ENCODE measurements at places on chromosomes 11 and 22.
A peak's percentile ranks its signal among the peaks of the same experiment; 100 is the strongest.

- no peak for DNase-seq
Observed at GRCh38 chr11:94826415-94826814, 58.3 kb downstream of the AMOTL1 start.

- DNase-seq: no peak
Observed at GRCh38 chr22:29323641-29324040, 8.1 kb upstream of the RASL10A start.

DNA sequence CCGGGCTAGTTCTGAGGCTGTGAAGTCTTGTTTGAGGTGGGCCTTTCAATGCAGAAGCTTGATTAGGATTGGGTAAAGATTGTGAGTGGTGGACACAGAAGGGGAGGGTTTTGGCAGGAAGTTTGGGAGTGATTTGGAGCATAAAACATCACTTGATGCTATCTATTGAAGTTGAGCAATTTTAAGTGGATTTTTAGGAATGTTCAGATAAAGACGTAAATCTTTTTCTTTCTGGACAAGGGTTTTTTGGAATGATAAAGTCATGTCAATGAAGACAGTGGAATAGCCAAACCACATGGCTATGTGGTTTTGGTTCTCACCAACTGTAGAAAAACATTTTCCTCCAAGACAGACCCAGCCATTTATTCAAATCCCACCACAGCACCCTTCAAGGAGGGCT, 111.2 kb upstream of the SNX19 start:
- DNase-seq: peak; percentile 40

DNA sequence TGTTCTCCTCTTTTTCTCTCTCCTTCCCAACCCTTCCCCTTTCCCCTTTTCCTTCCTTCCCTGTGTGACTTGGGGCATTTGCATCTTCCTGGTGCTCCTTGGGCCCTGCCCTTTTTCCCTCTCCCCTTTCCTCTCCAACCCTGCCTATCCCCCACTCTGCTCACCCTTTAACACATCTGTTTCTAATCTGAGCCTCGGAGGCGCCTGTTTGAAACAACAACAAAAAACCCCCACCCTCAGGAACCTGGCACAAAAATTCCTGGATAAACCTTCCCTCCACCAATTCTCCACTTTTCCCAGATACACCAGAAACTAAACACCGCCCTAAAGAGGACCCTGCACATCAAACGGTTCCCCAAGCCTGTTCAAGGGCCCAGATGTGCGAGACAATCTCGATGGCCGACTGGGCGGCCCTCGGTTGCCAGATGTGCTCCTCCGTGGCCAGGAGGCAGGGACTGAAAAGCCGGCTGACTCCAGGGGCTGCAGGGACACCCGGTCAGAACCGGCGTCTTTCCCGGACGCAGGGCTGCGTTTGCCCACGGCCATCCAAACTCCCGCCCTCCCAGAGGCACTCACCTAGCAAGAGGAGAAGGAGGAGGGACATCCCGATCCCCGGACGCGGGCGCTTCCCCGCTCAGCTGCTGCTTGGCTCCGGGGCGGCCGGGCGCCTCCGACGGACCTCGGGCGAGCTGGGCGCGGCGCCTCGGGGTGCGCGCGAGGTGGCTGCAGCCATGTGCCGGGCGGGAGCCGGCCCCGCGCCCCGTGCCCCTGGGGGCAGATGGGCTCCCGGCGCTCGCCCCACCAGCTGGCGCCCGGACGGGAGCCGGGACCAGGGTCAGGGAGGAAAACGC, 486 bp downstream of the CLMP start:
- DNase-seq: peak; percentile 78

GRCh38 chr22:32545801-32546200, 71.2 kb downstream of the FBXO7 start:
- no peak for DNase-seq

DNA sequence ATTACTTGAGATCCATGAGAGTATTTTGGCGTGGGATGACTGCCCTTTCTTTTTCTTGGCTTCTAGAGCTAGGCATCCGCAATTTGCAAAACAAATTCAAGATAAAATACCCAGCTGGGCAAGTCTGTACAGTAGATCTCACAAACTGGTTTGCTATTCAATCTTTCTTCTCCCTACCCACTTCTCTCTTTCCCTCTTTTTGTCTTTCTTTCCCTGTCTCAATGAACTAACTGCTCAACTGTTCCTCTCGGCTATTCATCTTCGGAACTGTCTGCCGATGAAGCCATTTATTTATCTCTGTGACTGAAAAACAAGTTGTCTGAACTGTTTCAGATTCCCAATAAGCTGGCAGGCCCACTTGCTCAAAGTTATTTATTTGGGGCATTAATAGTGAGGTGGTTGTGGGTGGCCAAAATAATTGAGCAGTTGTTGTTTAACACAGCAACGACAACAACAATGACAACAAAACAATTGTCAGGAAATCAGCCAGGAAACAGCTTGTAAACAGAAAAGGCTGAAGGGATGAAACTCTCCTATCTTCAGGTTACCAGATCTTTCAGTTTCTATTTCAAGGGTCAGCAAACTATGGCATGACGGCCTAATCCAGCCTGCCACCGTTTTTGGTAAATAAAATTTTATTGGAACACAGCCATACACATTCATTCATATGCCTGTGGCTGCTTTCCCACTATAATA, 76.0 kb upstream of the MTMR2 start:
- DNase-seq: no peak

GRCh38 chr11:1083621-1084551, 9.2 kb downstream of the MUC2 start:
- no peak for DNase-seq

GRCh38 chr11:73465871-73466270, 89.7 kb downstream of the RELT start:
- no peak for DNase-seq

- DNase-seq: no peak
Observed at GRCh38 chr11:13897646-13898276, 64.8 kb upstream of the SPON1 start.

DNA sequence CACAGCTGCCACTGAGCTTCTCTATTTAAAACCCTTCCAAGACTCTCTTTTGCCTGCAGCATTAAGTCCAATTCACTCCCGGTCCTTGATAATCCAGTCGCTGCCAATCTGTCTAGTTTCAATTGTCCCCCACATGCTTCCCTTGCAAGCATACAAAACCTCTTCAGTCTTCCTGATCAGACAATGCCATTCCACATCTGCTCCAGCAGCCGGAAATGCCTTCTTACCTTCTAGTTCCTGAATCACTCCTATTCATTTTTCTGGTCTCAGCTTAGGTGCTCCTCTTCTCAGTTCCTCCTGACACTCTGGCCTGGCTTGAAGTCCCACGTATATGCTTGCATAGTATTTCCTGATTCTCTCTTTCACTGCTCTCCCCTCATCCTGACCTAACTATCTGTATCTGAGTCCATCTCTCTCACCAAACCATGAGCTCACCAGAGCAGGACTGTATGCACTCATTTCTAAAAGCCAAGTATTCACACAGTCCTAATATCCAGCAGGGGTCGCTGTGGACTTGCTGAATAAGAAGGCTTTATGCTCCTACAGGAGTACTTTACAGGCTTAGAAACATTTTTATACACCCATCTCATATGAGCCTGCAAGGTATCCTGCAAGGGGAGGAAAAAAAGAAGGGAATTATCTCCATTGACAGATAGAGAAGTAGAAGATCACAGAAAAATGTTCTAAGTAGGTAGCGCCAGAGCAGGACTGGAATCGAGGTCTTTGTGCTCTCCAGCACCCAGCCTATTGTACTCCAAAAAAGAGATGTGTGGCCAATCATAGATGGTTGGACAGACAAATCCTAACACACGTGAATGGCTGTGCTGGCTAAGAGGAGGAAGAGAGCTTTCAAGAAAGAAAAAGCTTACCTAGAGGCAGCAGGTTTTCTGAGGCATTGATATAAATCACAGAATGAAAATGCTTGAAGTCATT, 19.2 kb downstream of the XRRA1 start:
- peak; percentile 89 for DNase-seq

- no peak for DNase-seq
Observed at GRCh38 chr22:39933741-39934140, 26.5 kb upstream of the TMA7B start.

DNA sequence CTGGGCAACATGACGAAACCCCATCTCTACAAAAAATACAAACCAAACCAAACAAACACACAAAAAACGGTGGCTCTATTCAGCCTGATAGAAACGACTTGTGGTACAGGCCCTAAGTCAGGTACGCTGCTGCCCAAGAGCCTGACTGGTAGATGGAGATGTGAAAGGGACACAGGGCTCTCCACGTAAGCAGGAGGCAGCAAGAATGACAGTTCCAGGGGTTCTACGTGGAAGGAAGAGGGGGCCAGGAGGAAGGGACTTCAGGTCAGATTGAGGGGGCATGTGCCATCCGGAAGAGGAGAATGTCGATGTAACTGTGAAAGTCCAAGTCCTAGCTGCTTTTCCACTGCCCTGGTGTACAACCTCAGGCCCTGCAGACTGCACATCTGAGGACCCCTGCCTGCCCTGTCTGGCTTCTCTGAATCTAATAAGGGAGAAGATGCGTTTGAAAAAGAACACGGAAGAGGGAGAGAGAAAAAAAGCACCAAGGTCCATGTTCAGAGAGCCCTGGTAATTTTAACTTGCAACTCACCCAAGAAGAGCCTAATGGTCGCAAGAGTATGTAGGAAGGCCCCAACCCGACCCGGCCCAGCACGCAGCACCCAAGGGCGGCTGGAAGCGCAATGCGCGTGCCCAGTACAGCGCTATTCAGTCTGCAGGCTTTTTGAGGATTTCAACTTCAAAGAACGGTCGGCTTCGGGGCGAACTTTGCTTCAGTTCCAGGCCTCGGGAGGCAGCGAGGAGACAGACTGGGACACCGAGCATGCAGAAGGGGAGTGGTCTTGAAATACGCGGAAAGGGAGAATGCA, 909 bp upstream of the ZNRD2 start:
- no peak for DNase-seq

- DNase-seq: no peak
Observed at GRCh38 chr11:81496601-81497000, 1237.1 kb downstream of the FAM181B start.

- DNase-seq: no peak
Observed at GRCh38 chr22:43490311-43490710, 78.5 kb downstream of the MPPED1 start.

DNA sequence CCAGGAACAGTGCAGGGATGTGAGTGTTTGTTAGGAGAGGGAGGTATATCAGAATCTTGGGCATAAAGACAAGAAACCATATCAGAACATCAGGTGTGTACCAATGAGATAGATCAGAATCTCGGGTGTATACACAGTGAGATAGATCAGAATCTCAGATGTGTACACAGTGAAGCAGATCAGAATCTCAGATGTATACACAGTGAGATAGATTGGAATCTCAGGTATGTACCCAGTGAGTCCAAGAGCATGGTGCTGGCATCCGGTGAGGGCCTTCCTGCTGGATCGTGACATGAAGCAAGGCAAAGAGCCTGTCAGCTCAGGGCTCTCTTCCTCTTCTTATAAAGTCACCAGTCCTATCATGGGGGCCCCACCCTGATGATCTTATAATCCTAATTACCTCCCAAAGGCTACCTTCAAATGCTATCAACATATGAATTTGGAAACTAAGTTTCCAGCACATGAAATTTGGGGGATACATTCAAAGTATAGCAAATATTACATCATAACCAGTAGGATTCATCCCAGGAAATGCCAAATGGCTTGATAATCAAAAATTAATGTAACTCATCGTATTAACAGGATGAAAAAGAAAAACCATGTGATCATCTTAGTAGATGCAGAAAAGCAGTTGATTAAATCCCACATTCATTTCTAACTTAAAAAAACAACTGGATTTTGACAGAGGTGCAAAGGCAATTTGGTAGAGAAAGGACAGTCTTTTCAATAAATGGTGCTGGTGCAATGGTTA, 28.6 kb downstream of the PPARA start:
- DNase-seq: no peak

DNA sequence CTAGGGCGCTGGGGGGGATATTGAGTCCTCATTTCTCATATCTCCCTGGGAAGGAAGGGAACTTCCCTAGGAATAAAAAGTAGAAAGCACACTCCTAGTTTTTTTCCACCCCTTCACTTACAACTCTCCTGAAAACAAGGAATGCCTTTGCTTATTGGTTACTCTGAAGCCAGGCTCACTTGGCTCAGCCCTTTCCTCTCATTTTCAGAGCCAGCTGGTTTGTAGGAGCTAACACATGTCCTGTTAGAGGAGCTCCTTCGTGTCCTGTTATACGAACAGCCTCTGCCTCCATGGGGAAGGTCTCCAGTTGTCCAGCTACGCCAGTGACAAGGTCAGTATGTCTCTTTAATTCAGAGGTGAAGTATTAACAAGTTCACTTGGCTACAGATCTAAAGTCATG, 17.6 kb downstream of the ALKBH8 start:
- DNase-seq: no peak

DNA sequence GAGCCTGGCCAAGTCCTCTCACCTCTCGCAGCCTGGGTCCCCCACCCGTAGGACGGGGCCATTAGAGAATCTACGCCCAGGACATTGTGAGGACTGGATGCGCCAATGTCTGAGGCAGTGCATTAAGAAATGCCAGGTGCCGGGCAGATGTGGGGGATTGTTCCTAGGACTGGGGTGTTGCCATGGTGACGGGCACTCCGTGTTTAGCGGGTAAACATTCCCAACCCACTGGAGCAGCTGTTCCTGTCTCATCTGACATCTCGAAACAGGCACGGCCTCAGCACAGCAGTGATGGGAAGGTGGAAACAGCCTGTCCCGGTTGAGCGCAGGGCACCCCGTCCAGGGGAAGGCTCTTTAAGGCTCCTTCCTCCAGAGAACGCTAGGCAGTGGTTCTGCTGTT, 99.6 kb upstream of the RTL6 start:
- DNase-seq: peak; percentile 23

DNA sequence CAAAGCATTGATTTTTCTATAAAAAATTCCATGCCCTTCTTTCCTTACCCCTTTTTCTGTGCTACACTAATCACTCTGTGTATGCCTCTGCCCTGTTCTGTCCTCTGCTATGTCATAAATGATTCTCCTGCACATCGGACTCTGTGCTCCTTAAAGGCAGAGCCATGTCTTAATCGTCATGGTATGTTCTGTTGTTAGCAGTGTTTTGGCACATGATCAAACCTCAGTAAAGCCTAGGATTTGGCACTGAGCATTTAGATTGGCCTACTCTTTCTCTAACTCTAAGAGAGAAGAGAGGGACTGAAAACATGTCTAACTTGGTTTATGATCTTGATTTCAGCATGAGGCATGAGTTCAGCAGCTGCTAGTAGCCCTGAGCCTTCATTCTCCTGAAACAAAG, 266.9 kb downstream of the AASDHPPT start:
- DNase-seq: peak; percentile 78

GRCh38 chr11:14443638-14444037, 56.0 kb downstream of the COPB1 start:
- peak; percentile 65 for DNase-seq

GRCh38 chr22:36578619-36579018, 49.7 kb upstream of the EIF3D start:
- no peak for DNase-seq

GRCh38 chr11:64081745-64082442, 46.2 kb downstream of the FLRT1 start:
- no peak for DNase-seq

- no peak for DNase-seq
Observed at GRCh38 chr22:49855251-49855911, 1.7 kb downstream of the ZBED4 start.

GRCh38 chr11:120424185-120424969, 87.2 kb upstream of the GRIK4 start:
- no peak for DNase-seq

Data from fibroblast of skin of right quadriceps (primary cell).